Subcutaneous adipose tissue (tissue), 4 donors: ENCODE measurements at places on chromosomes 13 and 19. TPM values are rescaled to one million over a fixed set of nuclear protein-coding genes. Genes with fewer than 3 reads are reported as not detected.

The C2CD4C gene
- not detected for total RNA-seq

The MBD3L2 gene
- not detected for total RNA-seq

The IGLON5 gene
- total RNA-seq, result 0.22 TPM

The CGB2 gene
- total RNA-seq, result not detected

The SPRED3 gene
- 0.22 TPM for total RNA-seq

The CD320 gene
- total RNA-seq, result 30.4 TPM

The ZNF799 gene
- 6.2 TPM for total RNA-seq

The TTC9B gene
- not detected for total RNA-seq

The C5AR2 gene
- 2.3 TPM for total RNA-seq

The LGI4 gene
- total RNA-seq, result 11.6 TPM

The KIRREL2 gene
- not detected for total RNA-seq

The ARL11 gene
- not detected for total RNA-seq

The CGB7 gene
- not detected for total RNA-seq

The CACNA1A gene
- 1.9 TPM for total RNA-seq
